ENCODE measurements at places on chromosomes 6 and 20. TPM values are rescaled to one million over a fixed set of nuclear protein-coding genes. Genes with fewer than 3 reads are reported as not detected.

Gene PCK1
- not detected for total RNA-seq

GRCh38 chr6:124479991-124480430 is 482.2 kb upstream of the RNF217 start:
- no peak for DNase-seq

DNA sequence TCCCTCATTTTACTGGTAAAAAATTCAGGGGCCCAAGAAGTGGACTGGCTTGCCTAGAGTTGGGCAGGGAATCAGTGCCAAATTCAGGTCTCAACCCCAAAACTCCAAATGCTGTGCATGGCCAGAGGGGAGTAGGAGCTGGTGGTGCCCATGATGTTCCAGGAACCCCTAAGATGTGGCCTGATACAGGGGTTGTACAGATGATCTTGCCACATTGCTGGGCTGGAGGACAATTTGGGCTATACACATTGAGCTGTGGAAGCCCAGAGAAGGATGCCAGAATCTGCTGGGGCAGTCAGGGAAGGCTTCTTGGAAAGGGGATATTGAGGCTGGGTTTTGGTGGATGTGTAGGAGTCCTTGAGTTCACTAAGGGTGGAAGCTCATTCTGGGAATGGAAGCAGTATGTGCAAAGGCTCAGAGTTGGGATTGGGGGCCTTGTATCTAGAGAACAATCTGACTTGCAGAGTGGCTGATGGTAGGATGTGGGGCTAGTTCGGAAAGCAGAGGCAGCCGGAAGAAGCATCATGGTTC is 38.0 kb upstream of the APCDD1L start:
- DNase-seq = no peak

Gene CDH26
- total RNA-seq = 13.9 TPM

Gene KCNS1
- total RNA-seq = 4.7 TPM

Gene HDGFL1
- not detected for total RNA-seq

DNA sequence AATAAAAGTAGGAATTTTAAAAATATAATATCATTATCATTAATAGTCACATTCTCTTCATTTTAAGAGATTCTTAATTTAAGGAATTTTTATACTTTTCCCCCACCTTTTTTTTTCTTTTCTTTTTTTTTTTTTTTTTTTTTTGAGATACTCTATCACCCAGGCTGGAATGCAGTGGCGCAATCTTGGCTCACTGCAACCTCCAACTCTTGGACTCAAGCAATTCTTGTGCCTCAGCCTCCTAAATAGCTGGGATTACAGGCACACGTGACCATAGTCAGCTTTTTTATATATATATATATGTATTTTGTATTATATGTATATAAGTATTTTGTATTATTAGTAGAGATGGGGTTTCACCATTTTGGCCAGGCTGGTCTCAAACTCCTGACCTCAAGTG is 457.7 kb downstream of the CDKAL1 start:
- no peak for DNase-seq

GRCh38 chr6:35267446-35267845 is 7.9 kb downstream of the ZNF76 start:
- no peak for DNase-seq

DNA sequence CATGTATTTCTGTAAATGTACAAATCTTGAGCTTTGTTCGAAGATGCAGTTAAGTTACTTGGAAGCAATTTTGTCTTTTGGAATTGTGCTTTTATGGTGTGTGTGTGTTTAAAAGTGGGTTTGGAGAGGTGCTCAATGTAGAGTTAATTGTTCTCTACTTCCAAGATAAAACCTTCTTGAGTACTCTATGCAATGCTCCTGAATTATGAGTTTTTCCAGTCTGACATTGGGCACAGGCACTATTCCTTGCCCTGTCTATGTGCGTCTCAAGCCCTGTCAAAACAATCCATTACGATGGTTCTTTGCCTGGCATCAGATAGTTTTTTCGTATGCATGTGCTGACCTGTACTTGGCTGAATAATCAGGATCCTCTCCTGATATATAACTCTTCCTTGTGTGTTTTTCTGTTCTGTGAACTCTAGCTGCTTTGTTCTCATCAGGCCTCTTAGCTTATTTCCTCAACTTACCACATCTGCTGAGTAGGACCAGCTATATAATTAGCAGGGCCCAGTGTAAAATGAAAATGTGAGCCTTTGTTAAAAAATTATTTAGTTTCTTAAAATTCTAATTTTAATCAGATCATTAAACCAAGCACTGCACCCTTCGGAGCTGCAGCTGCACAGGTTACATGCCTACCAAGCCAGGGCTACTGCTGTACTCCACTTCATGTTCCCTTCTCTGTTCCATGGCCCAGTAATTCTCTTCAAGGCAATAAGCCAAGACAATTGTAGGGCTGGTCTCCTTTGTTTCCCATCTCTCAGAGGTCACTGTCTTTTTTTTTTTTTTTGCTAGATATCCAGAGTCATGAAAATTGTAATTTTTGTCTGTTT is 160.1 kb downstream of the ZFAND3 start:
- DNase-seq = no peak

Gene SLC26A8
- total RNA-seq = 0.91 TPM

DNA sequence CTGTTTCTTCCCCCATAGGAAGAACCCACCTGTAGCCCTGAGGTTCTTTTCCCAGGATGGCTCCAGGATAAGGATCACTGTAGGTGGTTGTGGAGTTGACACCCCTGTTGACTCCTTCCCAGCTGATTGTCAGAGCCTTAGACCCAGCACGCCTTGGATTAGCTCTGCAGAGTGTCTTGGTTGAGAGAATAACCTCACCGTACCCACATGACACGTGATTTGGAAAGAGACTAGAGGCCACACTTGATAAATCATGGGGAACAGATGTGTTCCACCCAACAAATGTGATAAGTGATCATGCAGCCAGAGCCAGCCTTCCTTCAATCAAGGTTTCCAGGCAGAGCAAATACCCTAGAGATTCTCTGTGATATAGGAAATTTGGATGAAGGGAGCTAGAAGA is 12.2 kb downstream of the BTN3A1 start:
- DNase-seq = no peak

DNA sequence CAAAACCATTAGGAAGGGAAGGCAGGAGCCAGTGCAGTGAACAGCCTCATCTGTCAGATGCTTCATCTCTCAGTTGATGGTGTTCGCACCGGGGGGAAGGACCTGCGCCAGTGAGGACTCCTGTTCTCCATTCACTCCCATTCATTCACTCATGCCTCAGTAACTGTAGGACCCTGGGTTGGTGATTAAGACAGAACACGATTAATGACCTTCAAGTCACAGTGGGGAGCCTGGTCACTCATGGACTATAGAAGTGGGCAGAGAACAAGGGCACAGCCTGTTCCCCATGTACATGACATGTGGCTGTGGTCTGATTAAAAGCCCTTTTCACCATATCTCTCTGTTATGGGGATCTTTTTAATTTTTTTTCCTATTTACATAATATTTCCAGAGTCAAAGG is 113.3 kb downstream of the RPS12 start:
- DNase-seq = no peak

Gene HTR1E
- not detected for total RNA-seq

Gene FNDC11
- total RNA-seq = 6.5 TPM

- DNase-seq = no peak
These were observed 35.2 kb downstream of the NCR2 start for GRCh38 chr6:41370488-41371111.

GRCh38 chr20:49620364-49621240 is 52.7 kb upstream of the PTGIS start:
- DNase-seq = no peak

GRCh38 chr6:64335195-64335594 is 699.6 kb downstream of the PHF3 start:
- DNase-seq = no peak

Gene PAX1
- total RNA-seq = not detected

Gene CDSN
- total RNA-seq = not detected

- no peak for DNase-seq
These were observed 1027.3 kb upstream of the CITED2 start for GRCh38 chr6:140401761-140402160.

DNA sequence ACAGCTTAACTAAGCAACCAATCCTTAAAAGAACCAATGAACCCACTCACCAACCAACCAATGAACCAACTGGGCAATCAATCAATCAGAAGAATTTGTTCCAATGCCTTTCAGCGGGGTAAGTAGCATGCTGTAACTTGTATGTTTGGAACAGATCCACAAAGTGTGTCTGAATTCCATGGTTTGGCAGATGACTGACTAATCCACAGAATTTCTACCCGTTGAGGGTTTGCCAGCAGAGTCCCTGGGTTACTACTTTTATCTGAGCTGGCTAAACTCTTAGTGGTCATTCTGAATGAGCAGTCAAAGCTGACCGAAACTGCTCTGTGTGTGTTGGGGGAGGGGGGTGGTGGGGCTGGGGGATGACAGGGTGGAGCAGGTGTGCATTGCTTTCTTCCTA is 125.0 kb upstream of the JAG1 start:
- no peak for DNase-seq

DNA sequence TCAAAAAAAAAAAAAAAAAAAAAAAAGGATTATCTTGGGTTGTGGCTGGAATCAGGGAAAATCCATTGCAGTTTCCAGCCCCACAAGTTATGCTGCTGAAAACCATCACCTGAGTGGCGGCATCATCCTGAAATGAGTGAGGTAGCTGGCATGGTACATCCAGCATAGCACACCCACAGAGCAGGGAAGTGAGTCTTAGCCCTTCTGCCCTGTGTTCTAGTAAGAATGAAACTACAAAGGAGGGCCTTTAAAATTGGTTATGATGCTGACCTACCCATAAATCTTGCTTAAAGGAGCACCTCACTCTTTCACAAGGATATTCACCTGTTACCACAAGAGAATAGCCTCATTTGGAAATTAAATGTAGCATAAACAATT is 119.2 kb downstream of the NFATC2 start:
- DNase-seq = no peak

GRCh38 chr20:53571555-53572286 is 21.9 kb downstream of the ZNF217 start:
- peak; percentile 16 for DNase-seq

DNA sequence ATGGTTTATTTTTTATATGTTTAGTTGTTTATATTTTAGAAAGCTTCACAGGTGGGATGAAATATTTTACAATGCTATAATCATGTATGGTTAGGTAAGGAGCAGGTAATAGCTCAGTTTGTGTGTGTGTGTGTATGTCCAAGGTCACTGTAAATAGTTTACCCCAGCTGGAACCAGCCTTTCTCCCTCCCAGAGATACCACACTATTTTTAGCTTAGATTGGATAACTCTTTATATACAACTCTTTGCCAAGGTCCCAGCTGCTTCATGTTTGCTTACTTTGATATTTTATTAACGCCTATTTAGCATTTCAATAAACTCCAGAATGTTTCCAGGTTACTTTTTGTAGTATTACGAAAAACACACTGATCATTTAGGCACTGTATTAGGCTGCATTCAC is 1.8 kb upstream of the PEX7 start:
- no peak for DNase-seq

GRCh38 chr6:121550491-121551010 is 115.1 kb downstream of the GJA1 start:
- DNase-seq = no peak

DNA sequence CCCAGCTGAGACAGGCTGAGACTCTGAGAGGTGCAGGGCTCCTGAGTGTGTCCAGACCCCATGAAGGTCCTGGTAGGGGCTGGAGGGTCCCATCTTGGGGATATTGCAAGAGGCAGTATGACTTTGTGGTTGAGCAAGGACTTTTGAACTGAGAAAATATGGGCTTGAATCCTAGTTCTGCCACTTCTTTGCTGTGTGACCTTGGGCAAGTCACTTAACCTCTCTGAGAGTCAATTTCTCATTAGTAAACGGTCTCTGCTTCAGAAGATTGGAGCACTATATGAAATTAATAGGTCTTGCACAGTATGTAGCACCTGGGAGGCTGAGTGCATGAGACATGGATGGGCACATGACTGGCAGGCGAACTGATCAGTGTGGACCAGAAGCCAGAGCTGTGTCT is 42.7 kb downstream of the TFEB start:
- no peak for DNase-seq

Gene PI16
- total RNA-seq = 7.3 TPM

DNA sequence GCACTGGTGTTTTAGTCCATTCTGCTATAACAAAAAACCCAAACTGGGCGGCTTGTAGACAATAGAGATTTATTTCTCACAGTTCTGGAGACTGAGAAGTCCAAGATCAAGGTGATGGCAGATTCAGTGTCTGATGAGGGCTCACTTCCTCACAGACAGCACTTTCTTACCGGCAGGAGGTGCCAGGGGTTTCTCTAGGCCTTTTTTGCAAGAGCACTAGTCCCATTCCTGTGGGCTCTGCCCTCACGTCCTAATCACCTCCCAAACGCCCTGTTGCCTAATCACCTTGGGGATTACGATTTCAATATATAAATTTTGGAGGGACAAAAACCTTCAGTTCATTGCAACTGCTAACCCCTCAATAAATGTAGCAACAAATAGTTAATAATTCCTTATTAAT is 140.0 kb upstream of the SGK1 start:
- DNase-seq = no peak

- DNase-seq = peak; percentile 79
These were observed 16.4 kb downstream of the SOX4 start for GRCh38 chr6:21609881-21610329.

DNA sequence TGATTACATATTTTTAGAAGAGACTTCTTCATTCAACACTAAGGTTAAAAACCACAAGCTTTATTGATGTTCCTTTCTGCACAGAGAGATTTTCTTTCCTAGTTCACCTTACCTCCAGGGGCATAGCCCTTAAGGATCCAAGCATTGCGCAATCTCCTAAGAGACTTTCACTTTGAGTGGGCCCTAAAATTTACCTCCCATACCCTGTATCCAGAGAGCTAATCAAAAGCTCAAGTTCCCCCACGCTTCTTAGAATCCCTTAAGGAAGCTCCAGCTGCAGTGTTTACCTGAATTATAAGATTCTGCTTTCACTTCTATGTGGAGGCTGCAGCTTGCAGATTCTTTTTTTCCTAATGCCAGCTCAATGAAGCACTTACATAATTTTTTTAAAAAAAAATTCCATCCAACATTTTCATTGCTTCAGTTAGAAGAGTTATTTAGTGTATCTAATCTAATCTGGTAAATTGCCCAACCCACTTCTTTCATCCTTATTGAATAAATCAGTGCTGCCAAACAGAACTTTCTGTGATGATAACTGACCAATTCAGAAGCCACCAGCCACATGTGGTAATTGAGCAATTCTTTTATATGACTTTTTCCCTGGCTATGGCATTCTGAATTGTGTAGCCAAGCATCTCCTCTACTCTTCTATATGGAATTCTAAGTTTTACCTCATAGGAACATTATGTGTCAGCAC is 24.6 kb upstream of the SPTLC3 start:
- DNase-seq = no peak

DNA sequence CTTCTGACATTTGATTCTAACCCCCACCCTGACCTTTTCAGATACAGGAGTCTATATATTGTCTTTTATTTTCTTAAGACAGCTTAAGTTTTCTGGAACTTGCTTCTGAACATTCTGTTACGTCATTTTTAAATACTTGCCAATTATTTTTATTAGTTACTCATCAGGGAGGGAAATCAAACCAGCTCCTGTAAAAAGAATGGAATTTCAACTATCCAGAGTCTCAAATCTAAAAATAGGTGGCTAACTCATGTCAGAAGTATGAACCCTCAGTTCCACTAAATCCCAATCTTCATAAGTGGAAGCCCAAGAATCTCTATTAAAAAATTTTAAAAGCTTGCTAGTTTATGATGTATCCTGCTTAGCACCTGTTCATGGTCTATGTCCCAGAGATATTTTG is 900.0 kb downstream of the KIF16B start:
- DNase-seq = no peak

Gene MOG
- not detected for total RNA-seq

Gene LPIN3
- 78.6 TPM for total RNA-seq

- no peak for DNase-seq
These were observed 345.9 kb upstream of the MANEA start for GRCh38 chr6:95231416-95231815.

Gene WFDC10B
- 1.1 TPM for total RNA-seq
